Pancreas (tissue), 10 donors: ENCODE measurements at places on chromosomes 5 and 9. TPM values are rescaled to one million over a fixed set of nuclear protein-coding genes. Genes with fewer than 3 reads are reported as not detected.

ZNF883 gene
- total RNA-seq, result 1.3 TPM

TPPP gene
- total RNA-seq, result 2.3 TPM

PRRX2 gene
- total RNA-seq, result 0.38 TPM

IFNA21 gene
- not detected for total RNA-seq

ALDH7A1 gene
- total RNA-seq, result 19.6 TPM

BAAT gene
- 13.9 TPM for total RNA-seq

- no peak overlapping the region for H3K4me3 ChIP-seq
- no peaks in the 10 kb centered on the region for H3K36me3 ChIP-seq
- H3K27ac ChIP-seq, result no peak overlapping the region
- no peaks in the 10 kb centered on the region for H3K27me3 ChIP-seq
These were observed 76.2 kb upstream of the SPIN1 start for GRCh38 chr9:88312045-88312444.

DNA sequence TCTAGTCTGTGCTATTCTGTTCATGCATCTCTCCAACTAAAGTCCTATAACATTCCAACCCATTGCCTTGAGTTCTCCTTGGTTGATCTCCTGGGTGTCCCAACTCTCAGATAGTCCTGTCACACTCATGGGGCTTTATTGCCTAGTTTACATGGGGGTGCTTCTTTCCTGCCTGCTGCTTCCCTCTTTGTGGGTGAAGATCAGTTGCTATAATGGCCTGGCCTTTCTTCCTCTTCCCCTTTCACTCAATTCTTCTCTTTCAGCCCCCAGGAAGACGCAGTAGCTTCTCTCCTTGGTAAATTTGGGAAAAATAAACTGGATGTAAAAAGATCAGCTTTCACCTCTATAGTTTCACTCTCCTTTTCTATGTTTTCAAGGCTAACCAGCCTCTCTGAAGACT, 66.5 kb downstream of the PTCD2 start:
- no peak overlapping the region for H3K4me3 ChIP-seq
- H3K36me3 ChIP-seq, result no peaks in the 10 kb centered on the region
- H3K4me1 ChIP-seq, result no peaks in the 10 kb centered on the region

DNA sequence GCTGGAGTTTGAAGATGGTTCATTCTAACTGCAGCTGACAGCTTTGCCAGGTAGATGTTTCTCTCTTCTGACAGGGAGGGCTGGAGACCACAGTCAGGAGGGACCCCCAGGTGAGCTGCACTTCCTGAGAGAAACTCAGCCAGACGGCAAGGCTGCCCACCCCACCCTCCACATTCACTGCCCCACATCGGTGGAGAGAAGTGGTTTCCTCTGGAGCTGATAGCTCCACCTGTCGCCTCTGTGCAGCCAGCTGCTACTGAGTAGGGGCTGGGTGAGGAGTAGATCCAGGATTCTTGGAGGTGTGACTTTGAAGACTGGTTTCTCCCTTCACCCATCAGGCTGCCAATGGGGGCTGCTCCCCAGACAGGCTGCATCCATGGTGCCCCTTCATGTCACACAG, 175.0 kb downstream of the CARTPT start:
- no peak overlapping the region for H3K27ac ChIP-seq
- H3K27me3 ChIP-seq, result no peaks in the 10 kb centered on the region
- no peaks in the 10 kb centered on the region for H3K4me1 ChIP-seq
- H3K36me3 ChIP-seq, result no peaks in the 10 kb centered on the region

GRCh38 chr5:77643654-77644370, 5.3 kb upstream of the OTP start:
- no peak overlapping the region for H3K27ac ChIP-seq
- no peak for DNase-seq
- peaks cover 5% of the 10 kb centered on the region for H3K4me1 ChIP-seq
- no peak overlapping the region for H3K4me3 ChIP-seq
- H3K27me3 ChIP-seq, result peaks cover 20% of the 10 kb centered on the region
- H3K36me3 ChIP-seq, result no peaks in the 10 kb centered on the region

GRCh38 chr9:80191108-80191507, 619.3 kb downstream of the TLE4 start:
- no peak for DNase-seq
- no peak overlapping the region for H3K4me3 ChIP-seq
- no peaks in the 10 kb centered on the region for H3K36me3 ChIP-seq
- no peaks in the 10 kb centered on the region for H3K27me3 ChIP-seq

DNA sequence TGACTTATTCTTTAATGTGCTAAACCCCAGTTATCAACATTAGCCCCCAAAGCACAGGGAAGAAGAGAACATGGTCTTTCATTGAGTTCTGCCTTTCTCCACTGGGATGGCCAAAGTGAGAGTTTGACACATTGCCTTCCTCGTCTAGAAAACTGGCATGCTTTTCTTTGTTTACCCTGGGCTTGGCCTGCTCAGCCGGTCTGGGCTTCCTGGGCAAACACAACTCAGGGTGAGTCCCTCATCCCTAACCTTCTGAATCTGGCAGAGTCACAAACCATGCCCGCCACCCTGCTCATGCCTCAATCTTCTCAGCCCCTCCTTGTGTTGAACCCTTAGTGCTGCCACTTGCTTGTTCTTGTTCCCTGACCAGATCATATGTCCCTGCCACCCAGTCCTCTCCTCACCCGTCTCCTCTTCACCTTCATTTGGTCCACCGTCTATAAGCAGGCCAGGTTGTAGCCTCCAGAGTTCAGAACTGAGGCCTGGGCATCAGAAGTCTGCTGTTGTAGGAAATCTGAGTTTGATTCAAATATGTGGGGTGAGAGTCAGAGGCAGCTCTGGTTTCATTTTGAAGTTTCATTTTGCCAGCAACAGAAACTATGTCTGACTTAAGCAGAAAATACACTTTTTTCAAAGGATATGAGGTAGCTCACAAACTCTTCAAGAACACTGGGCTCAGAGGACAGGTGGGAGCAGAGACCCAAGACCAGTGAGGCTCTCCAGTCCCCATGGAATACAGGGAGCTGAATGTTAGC, 217.6 kb downstream of the NDUFS4 start:
- no peaks in the 10 kb centered on the region for H3K4me1 ChIP-seq
- no peaks in the 10 kb centered on the region for H3K36me3 ChIP-seq
- H3K27me3 ChIP-seq, result no peaks in the 10 kb centered on the region
- no peak overlapping the region for H3K4me3 ChIP-seq
- H3K27ac ChIP-seq, result no peak overlapping the region

GRCh38 chr5:41517909-41518308, 7.5 kb upstream of the PLCXD3 start:
- H3K27me3 ChIP-seq, result no peaks in the 10 kb centered on the region
- no peak overlapping the region for H3K27ac ChIP-seq
- H3K4me1 ChIP-seq, result no peaks in the 10 kb centered on the region
- no peak overlapping the region for H3K4me3 ChIP-seq

DNA sequence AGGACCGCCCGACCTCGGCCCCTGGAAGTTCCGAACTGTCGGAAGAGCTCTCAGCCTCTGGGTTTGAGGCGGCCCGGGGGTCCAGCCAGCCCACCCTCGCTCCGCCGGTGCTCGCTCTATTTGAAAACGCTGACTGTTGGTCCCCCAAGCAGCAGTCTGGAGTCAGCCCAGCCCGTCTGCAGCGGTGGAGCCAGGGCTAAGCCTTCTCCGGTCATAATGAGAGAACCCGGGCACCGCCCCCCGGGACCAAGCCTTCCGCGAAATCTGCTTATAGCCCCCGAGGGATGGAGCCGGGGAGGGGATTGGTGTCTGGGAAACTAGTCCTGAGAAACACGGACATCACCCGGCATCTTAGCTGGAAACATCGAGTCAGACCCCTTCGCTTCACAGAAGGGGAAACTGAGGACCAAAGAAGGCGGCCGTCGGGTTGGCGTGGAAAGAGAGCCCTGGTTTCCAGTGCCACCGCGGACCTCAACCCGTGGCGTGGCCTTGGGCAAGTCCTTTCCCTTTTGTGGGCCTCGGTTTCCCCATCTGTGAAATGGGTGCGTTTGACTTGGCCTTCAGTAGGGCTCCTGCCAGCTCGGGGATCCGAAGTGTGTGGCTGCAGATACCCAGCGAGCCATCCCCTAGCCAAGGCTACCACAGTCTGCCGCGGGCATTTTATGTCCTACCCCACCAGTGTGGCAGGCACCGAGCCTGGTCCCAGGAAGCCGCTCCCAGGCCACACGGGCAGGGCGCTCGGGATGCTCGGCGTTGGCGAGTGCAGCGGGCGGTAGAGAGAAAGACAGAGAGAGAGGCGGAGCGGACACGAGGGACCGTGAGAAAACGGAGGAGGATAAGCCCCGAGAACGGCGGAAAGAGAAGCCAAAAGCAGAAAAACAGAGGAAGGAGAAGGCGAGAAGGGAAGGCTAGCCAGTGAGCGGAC, 857 bp downstream of the ADAM19 start:
- peak overlapping the region; percentile 63 for H3K4me3 ChIP-seq
- peak; percentile 65 for DNase-seq
- H3K4me1 ChIP-seq, result peaks cover 5% of the 10 kb centered on the region
- no peak overlapping the region for H3K27ac ChIP-seq
- H3K27me3 ChIP-seq, result peaks cover 8% of the 10 kb centered on the region

DNA sequence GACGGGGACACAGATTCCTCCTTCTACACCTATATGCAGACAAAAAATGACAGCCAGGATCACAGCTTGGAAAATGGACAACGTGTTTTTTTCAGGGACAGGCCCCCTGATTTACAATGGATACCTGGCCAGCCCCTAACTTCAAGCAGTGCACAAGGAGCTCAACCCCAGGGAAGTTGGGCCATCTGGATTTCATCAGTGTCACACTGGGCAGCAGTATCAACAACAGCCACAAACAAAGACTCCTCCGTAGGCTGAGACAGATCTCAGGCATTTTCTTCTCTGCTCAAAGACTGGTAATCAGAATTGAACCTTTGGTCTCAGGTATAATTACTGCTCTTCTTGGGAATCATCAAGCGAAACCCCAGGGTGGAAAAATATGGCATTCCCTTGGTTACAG, 374.0 kb downstream of the ZNF608 start:
- no peak for DNase-seq
- H3K27ac ChIP-seq, result no peak overlapping the region
- no peak overlapping the region for H3K4me3 ChIP-seq
- H3K27me3 ChIP-seq, result no peaks in the 10 kb centered on the region
- H3K36me3 ChIP-seq, result no peaks in the 10 kb centered on the region
- H3K4me1 ChIP-seq, result no peaks in the 10 kb centered on the region

DNA sequence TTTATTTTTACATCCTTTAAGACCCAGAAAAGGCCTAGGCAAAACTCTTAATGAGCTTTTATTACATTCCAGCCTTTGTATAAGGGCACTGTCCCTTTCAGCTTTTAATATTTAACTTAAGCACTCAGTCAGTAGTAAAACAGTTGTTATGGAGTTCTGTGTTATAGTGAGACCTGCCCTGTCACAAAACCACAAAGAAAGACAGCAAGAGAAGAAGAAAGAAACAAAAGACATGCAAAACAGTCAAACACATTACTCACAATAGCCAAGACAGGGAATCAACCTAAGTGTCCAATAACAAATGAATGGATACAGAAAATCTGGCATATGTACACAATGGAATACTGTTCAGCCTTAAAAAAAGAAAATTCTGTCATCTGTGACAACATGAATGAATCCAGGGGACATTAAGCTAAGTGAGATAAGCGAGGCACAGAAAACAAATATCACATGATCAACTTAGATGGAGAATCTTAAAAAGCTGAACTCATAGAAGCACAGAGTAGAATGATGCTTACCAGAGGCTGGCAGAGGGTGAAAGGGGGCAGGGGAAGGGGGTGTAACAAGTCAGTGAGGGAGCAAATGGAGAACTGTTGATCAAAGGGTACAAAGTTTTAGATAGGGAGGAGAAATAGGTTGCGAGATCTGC, 63.8 kb upstream of the CCNG1 start:
- no peaks in the 10 kb centered on the region for H3K27me3 ChIP-seq
- no peaks in the 10 kb centered on the region for H3K36me3 ChIP-seq
- no peak overlapping the region for H3K27ac ChIP-seq
- no peak overlapping the region for H3K4me3 ChIP-seq

GRCh38 chr9:16445141-16445920, 425.1 kb downstream of the BNC2 start:
- H3K27me3 ChIP-seq, result no peaks in the 10 kb centered on the region
- no peaks in the 10 kb centered on the region for H3K36me3 ChIP-seq
- no peak overlapping the region for H3K4me3 ChIP-seq

DNA sequence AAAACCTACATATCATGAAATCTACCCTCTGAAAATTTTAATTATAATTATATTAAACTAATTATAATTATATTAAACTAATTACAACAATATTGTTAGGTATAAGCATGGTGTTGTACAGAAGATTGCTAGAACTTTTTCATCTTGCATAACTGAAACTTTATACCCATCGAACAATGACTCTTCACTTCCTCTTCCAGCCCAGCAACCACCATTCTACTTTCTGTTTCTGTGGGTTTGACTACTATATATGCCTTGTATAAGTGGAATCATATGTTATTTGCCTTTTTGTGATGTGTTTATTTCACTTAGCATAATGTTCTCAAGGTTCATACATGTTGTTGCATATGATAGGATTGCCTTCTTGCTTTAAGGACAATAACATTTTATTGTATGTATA, 274.2 kb upstream of the CCNH start:
- H3K4me1 ChIP-seq, result no peaks in the 10 kb centered on the region
- H3K4me3 ChIP-seq, result no peak overlapping the region
- no peak overlapping the region for H3K27ac ChIP-seq
- no peaks in the 10 kb centered on the region for H3K27me3 ChIP-seq

GRCh38 chr5:67897431-67897830, 318.1 kb upstream of the PIK3R1 start:
- no peak overlapping the region for H3K27ac ChIP-seq
- H3K4me3 ChIP-seq, result no peak overlapping the region
- no peak for DNase-seq
- H3K4me1 ChIP-seq, result no peaks in the 10 kb centered on the region

DNA sequence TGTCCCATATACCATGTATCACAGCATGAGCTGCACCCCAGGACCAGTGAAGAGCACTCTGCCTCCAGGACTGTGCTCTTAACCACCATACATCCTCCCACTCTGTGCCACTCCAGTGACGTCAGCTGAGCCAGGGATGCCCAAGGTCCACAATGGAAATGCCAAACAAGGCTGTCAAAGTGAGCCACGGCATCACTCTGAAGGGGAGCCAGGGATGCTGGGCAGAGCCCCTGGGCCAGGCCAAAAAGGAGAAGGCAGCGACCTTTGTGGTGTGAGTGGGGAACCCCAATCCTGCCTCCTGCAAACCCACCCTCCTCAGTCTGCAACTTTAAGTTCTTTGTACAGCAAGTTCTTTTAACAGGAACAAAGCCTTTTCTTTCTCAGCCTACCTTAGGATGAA, 242.7 kb downstream of the SYK start:
- no peak overlapping the region for H3K4me3 ChIP-seq
- DNase-seq, result no peak
- no peaks in the 10 kb centered on the region for H3K36me3 ChIP-seq
- H3K27ac ChIP-seq, result no peak overlapping the region

GRCh38 chr9:136995772-136996311, 526 bp downstream of the CLIC3 start:
- H3K27me3 ChIP-seq, result no peaks in the 10 kb centered on the region

DNA sequence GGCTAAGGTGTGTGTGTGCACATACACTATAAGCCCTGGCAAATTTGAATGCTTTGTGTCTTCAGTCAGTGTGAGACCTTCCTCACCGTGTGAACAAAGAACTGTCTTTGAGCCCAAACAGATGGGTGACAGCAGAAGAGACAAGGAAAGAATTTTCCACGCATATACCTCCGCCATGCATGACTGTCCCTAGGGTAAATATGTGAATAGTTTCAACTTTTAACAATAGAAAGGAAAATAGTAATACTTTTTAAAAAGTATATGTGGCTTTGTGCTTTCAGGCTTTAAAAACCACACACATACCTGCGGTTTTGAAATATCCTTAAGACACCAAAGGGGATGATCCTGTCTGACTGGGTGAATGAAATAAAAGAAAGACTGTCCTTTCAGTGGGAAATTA, 438.6 kb upstream of the MPDZ start:
- no peak overlapping the region for H3K4me3 ChIP-seq
- no peaks in the 10 kb centered on the region for H3K4me1 ChIP-seq
- no peaks in the 10 kb centered on the region for H3K27me3 ChIP-seq
- no peaks in the 10 kb centered on the region for H3K36me3 ChIP-seq
